ENCODE measurements at places on chromosomes 16 and 17.

DNA sequence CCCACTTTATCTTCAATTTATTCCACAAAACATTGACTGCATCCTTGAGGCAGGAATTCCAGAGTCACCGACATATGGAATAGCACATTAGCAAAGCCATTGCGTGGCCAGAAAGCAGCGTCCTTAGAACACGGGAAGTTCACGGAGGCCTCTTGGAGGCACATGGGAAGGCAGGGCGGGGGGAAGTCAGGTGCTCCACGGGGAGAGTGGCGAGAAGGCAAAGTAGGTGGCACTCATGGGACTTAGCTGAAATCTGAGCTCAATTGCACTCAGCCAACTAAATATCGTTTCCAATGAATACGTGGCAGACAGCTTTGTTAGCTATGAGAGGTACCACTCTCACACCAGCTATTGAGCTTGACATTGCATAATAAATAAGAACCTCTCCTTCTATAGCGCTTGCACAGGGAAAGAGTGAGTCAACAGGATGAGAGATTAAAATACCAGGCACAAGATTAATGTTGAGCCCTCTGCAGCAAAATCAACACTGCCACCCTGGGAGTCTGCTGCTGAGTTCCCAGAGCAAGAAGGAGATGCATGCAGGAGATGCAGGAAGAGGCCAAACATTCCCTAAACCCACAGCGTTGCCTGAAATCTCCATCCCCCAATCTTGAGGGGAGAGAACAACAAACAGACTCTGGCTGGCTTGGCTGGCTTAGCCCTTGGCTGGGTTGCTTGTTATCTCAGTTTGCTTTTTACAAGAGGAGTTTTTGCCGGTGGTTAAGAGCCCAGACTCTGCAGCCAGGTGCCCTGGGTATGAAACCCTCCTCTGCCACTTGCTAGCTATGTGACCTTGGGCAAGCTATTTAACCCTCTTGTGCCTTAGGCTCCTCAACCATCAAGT, 28.8 kb downstream of the ABCC12 start:
- no peak for DNase-seq

GRCh38 chr17:77957235-77957856, 1.2 kb upstream of the TNRC6C start:
- DNase-seq, result peak; percentile 16

- DNase-seq, result no peak
These were observed 25.6 kb upstream of the NPTX1 start for GRCh38 chr17:80501741-80502577.

- no peak for DNase-seq
These were observed 6.6 kb downstream of the ABI3 start for GRCh38 chr17:49216953-49217650.

GRCh38 chr17:70636517-70637133, 467.3 kb downstream of the KCNJ2 start:
- peak; percentile 22 for DNase-seq

GRCh38 chr16:1510941-1511351, 17.8 kb downstream of the TELO2 start:
- DNase-seq, result no peak

- DNase-seq, result peak; percentile 49
These were observed 3.1 kb upstream of the BANP start for GRCh38 chr16:87948119-87948545.

- DNase-seq, result no peak
These were observed 19.6 kb downstream of the DNAH17 start for GRCh38 chr17:78557598-78558039.

DNA sequence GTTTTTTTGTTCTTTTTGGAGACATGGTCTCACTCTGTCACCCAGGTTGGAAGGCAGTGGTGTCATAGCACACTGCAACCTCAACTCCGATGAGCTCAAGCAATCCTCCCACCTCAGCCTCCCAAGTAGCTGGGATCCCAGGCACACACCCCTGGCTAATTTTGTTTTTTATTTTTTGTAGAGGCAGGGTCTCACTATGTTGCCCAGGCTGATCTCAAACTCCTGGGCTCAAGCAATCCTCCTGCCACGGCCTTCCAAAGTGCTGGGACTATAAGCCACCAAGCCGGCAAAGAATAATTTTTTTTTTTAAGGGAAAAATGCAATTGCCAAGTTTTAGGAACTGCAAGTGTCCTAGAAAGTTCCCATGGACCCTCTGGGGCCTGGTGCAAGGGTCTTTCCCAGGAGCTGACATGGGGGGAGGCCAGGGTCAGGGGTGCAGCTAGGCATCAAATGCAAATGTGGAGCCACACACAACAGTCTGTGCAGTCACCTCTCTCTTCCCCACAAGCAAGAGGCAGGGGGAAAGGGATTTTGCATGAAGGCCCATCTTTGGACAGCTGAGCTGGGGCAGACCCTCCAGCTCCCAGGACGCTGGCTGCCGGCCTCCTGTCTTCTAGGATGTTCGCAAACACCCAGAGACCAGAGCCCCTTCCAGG, 20.1 kb upstream of the BCAR1 start:
- no peak for DNase-seq

DNA sequence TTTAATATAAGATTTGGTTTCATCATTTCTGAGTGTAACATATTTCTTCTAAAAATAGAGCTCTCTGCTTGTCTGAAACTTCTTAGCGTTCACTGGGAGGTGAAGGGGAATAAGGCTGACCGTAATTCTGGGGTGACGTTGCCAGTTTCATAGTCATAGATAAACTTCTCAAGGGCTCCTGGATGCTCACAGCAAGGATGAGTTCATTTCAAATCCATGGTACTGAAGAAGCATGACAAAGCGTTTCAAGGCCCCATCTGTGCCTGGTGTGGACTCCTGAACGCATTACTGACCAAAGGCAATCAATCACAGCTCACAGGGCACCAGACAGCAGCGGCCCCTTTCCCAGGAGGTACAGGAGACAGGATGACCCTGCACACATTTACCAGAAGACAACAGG, 12.0 kb upstream of the EVPL start:
- no peak for DNase-seq

DNA sequence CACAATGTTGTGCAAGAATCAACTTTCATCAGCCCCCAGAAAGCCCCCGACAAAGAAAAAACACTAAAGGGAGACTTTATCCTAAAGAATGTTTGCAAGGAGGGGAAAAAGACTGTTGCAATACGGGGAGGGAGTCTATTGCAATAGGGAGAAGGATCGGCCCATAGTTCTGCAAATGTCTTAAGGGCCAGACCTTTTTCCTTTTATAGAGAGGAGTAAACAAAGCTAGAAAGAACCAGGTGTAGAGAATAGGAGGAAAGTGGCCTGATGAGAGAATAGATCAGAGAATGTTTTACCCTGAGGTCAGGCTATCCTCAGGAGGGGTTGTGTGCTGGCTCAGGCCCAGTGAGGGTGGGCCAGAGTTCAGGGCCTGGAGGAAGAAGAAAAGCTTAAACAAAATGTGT, 8.7 kb upstream of the CAVIN1 start:
- DNase-seq, result no peak

GRCh38 chr17:72702136-72702735, 390.3 kb downstream of the SLC39A11 start:
- no peak for DNase-seq

GRCh38 chr16:2231016-2231931, 5.0 kb upstream of the DNASE1L2 start:
- DNase-seq, result no peak

DNA sequence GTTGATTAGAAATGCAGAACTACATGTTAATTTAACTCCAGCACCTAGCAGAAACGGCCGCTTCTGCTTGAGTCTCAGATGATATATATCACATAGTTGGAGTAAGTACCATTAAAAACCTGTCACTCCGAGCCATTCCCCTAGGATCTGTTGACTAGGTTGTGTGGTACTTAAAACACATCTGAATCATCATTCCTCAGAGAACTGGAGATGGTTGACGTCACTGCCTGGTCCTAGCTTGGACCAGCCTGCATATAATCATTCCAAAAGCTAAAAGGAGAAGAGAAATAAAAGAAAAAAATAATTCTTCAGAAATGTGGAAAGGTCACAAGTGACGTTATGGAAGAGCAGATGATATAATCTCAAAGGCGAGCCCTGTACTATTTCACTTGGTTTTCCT, 31.3 kb upstream of the RASL10B start:
- DNase-seq, result no peak

- DNase-seq, result no peak
These were observed 11.0 kb upstream of the KRT17 start for GRCh38 chr17:41635121-41636097.

DNA sequence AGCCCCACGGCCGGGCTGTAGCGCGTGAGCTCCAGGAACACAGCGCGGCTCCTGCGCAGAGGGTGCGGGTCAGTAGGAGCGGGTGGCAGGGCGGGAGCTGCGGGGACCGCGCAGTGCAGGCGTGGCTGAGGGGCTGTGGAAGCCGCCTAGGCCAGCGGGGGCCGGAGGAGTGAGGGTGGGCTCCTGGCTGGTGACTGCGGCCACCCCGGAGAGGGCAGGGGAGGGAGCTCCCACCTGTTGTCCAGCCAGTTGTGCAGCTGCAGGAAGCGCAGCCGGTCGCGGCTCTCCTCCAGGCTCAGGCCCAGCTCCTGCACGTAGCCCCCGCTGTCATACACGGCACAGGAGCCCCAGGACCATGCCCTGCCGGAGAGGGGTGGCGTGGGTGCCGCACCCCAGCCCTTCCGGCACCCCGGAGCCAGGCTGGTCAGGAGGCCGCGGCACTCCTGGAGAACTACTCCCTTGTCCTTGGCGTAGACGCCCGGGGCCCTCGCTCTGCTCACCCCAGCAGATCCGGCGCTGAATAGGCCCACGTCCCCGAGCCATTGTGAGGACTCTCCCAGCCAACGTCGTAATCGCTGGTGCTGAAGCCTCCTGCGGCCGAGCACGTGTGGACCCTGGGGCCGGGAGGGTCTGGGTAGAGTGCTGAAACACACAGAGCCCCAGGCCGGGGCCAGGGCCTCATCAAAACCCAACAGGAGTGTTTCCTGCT, 43.9 kb downstream of the TSC2 start:
- no peak for DNase-seq

- peak; percentile 75 for DNase-seq
These were observed at the start of gene NHLRC4 for GRCh38 chr16:566475-567372. Gene NHLRC4 (plus strand): TSS chr16:567005. CDS start chr16:568048, 1,043 bp downstream.

DNA sequence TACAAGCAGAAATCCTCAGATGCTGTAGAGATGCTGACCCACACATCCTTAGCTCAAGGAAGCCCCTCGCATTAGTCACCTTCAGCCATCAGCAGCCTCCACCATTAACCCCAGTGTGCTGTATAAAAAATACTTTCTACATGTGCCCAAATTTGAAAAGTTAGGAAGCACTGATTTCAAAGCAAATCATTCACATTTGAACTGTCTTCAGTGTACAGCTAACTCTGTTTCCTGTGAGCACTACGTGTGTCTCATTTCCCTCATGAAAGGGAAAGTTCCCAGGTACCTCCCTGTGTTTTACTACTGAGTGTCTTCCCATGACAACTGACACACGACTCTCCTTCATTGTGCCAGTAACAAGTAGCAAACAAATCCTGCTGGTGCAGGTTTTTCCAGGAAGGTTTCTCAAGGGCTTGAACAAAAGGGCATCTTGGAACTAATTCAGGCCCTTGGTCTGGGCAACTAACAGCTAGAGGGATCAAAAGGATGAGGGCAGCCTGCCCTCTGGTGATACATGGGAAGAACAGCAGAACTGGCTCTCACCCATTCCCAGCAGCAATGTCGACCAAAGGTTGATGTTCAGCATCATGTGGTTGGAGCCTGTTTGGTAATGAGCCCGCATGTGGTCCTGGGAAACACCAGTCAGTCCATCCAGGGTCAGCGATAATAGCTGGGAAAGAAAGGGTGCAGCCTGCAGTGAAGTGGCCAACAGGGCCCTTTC, 4.0 kb downstream of the SLC35B1 start:
- DNase-seq, result peak; percentile 34

GRCh38 chr16:4435337-4436067, 9.8 kb downstream of the DNAJA3 start:
- DNase-seq, result no peak

DNA sequence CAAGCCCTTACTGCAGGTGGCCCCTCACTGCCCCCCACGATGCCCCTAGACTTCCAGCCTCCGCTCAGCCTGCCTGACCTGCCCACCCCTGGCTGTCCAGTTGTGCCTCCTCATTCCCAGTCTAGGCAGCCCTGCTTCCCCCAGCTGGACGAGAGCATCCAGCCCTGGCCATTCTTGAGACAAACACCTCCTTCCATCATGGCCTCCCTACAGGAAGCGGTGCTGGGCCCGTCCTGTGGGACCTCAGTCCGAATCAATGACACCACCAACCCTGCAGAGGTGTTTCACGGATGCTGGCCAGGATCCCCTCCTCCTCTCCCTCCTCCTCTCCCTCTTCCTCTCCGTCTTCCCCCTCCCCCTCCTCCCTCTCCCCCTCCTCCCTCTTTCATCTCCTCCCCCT, 28.3 kb downstream of the CCDC40 start:
- no peak for DNase-seq

GRCh38 chr17:5283571-5284315, 1.7 kb downstream of the RABEP1 start:
- DNase-seq, result no peak

DNA sequence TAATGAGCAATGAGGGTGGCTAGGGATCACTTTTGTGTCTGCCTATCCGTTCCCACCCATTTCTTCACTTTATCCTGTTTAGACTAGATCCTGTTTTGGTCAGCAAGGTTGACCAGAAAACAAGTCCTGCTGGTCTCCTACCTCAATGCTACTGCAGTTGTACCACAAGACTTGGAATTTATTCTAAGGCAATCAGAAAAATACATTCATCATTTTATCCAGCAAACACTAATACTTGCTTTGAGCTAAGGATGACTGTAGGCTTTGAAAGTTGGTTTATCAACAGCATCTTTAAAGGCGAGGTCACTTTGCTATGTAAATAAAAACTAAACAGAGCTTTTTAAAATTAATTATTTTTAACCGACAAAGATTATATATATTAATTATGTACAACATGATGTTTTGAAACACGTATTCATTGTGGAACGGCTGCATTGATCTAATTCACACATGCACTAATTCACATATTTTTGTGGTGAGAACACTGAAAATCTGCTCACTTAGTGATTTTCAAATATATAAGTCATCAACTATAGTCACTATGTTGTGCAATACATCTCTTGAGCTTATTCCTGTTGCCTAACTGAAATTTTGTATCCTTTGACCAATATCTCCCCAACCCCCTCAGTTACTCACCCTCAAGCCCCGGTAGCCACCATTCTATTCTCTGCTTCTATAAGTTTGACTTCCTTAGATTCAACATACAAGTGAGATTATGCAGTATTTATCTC, 125.9 kb upstream of the HS3ST3A1 start:
- DNase-seq, result no peak

DNA sequence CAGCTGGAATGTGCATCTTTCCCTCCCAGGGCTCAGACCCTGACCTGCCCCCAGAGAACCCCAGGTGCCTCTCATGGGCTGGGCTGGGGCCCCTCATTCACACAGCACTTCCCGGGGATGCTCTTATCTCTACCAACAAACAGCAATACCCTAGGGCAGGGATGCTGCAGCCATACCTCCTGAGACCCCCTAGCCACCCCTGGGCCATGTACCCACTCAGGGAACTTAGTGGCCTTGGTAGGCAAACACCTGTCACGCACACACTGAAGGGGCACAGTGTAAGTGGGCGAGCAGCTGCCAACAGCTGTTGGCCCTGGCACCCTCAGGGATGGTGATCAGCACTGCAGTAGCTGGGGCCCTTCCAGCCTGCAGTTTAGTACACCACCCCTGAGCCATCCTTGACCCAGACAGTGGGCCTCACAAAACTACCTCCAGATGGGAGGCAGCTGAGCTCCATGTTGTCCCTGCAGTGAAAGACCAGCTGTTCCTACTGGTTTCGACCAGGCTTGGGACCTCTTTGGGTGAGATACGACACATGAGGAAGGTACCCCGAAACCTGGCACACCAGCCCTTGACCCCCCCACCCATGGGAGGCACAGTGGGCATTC, 1723.6 kb downstream of the TP53TG3F start:
- no peak for DNase-seq
